Body of pancreas (tissue), 4 donors: ENCODE measurements at places on chromosomes 2 and 18. TPM values are rescaled to one million over a fixed set of nuclear protein-coding genes. Genes with fewer than 3 reads are reported as not detected.

DNA sequence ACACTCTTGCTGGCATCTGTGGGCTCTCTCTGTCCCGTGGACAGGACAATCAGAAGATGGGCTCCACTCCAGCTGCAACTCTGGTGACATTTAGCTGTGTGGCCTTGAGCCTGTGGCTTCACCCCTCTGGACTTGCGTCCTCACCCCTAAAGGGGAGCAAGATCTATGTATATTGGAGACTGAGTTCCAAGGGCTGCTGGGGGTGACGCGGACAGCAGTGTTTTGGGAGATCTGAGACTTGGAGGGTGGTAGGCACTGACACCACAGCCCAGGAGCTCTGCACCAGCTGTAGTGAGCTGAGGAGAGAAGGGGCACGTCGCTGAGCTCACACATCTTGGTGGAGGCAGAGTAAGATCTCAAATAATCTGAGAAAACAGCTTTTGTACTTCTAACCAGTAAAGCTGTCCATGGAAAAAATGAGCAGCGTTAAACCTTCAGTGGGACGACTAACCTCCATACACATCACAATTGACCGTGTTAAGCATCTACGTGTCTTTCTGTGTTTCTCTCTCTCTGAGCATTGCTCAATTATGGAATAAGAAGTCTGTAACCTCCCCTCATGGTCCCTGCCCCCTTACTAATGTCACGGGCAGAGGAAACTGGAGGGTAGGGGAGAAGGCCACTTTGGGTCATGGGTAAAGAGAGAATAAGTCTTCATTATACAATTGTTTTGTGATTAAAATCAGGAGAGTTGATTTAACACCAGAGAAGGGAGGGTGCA lies 85.8 kb downstream of the SH3RF3 start:
- no peaks in the 10 kb centered on the region for H3K36me3 ChIP-seq
- H3K4me1 ChIP-seq, result peaks cover 13% of the 10 kb centered on the region

The ZBTB7C gene
- 2.3 TPM for total RNA-seq

- H3K4me1 ChIP-seq, result no peaks in the 10 kb centered on the region
- H3K27ac ChIP-seq, result no peak overlapping the region
- H3K4me3 ChIP-seq, result no peak overlapping the region
- no peak for DNase-seq
- no peaks in the 10 kb centered on the region for H3K27me3 ChIP-seq
- H3K36me3 ChIP-seq, result no peaks in the 10 kb centered on the region
These were observed 81.8 kb downstream of the BABAM2 start for GRCh38 chr2:27972311-27972710.

The EHD3 gene
- 2.3 TPM for total RNA-seq

DNA sequence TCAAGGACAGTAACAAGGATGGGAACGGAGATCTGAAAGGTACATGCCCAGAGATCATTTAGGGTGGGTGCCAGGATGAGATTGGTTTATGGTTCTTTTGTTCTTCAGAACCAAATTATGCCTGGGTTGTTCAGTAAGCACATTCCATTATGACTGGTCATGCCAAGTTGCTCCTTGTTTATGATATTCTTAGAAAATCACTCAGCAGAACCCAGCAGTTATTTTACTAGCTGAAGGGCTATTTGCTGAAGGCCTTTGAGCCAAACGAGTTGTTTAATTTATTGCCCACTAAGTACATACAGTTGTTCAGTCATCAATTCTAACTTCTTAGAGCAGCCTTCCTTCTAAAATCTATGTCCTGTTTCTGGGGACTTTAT lies 635 bp downstream of the SLC3A1 start:
- H3K36me3 ChIP-seq, result no peaks in the 10 kb centered on the region
- H3K4me1 ChIP-seq, result no peaks in the 10 kb centered on the region
- H3K4me3 ChIP-seq, result no peak overlapping the region
- no peak for DNase-seq
- no peaks in the 10 kb centered on the region for H3K27me3 ChIP-seq

GRCh38 chr18:61239051-61239450 lies 94.2 kb upstream of the CDH20 start:
- no peaks in the 10 kb centered on the region for H3K27me3 ChIP-seq
- DNase-seq, result no peak
- H3K4me1 ChIP-seq, result no peaks in the 10 kb centered on the region
- H3K36me3 ChIP-seq, result no peaks in the 10 kb centered on the region
- no peak overlapping the region for H3K27ac ChIP-seq
- no peak overlapping the region for H3K4me3 ChIP-seq

DNA sequence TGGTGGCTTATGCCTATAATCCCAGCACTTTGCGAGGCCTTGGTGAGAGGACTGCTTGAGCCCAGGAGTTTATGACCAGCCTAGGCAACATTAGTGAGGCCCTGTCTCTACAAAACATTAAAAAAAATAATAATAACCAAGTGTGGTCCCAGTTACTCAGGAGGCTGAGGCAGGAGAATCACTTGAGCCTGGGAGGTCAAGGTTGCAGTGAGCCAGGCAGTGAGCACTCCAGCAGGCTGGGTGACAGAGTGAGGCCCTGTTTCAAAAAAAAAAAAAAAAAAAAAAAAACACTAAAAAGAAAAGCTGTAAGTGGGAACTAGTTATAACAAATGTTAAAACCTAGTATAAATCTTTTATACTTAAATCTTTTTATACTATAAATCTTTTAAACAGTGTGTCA lies 146.2 kb upstream of the ITGA4 start:
- H3K4me1 ChIP-seq, result no peaks in the 10 kb centered on the region
- H3K27ac ChIP-seq, result no peak overlapping the region
- no peak for DNase-seq

- no peak for DNase-seq
- H3K36me3 ChIP-seq, result no peaks in the 10 kb centered on the region
- no peaks in the 10 kb centered on the region for H3K4me1 ChIP-seq
- no peaks in the 10 kb centered on the region for H3K27me3 ChIP-seq
These were observed 38.5 kb upstream of the STPG4 start for GRCh38 chr2:47193607-47194006.

DNA sequence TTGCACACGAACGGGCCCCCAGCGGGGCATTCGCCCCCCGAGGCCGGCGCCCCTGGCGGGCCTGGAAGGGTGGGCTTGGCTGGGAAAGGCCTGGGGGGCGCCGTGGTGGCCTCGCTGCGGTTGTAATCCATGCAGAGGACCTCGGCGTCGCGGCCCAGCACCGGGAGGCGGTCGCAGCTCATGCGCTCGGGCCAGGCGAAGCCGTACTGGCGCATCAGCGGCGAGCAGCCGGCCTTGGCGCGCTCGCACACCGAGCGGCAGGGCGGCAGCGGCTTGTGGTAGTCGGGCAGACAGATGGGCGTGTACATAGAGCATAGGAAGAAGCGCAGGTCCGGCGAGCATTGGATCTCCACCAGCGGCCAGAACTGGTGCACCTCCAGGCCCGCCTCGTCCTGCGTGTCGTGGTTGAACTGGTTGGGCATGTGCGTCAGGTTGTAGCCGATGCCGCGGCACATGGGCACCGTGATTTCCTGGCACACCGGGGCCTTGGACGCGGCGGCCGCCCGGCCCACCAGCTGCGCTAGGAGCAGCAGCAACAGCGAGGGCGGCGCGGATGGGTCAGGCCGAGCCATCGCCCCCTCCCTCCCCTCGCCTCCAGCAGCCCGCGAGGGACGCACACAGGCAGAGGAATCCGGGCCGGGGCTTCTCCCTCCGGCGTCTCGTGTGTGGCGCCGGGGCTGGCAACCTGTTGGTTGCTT lies 1.4 kb downstream of the FZD5 start:
- H3K27ac ChIP-seq, result peak overlapping the region; percentile 95
- H3K27me3 ChIP-seq, result no peaks in the 10 kb centered on the region
- H3K4me1 ChIP-seq, result peaks cover 70% of the 10 kb centered on the region

The FSHR gene
- not detected for total RNA-seq

GRCh38 chr2:153818242-153818641 lies 53.5 kb upstream of the GALNT13 start:
- H3K36me3 ChIP-seq, result no peaks in the 10 kb centered on the region
- no peak overlapping the region for H3K27ac ChIP-seq
- no peak for DNase-seq
- no peaks in the 10 kb centered on the region for H3K27me3 ChIP-seq

- no peak overlapping the region for H3K27ac ChIP-seq
- no peaks in the 10 kb centered on the region for H3K27me3 ChIP-seq
- no peaks in the 10 kb centered on the region for H3K4me1 ChIP-seq
- H3K36me3 ChIP-seq, result no peaks in the 10 kb centered on the region
- no peak for DNase-seq
These were observed 11.6 kb upstream of the RBFA start for GRCh38 chr18:80022613-80023012.

GRCh38 chr2:109525836-109526235 lies 87.9 kb downstream of the SEPTIN10 start:
- no peak overlapping the region for H3K27ac ChIP-seq
- H3K4me3 ChIP-seq, result no peak overlapping the region
- H3K36me3 ChIP-seq, result no peaks in the 10 kb centered on the region
- DNase-seq, result no peak

The UCN gene
- not detected for total RNA-seq

The ARHGEF4 gene
- total RNA-seq, result 39.9 TPM

The REG1B gene
- total RNA-seq, result 4,279 TPM

- no peaks in the 10 kb centered on the region for H3K27me3 ChIP-seq
- no peaks in the 10 kb centered on the region for H3K4me1 ChIP-seq
- no peaks in the 10 kb centered on the region for H3K36me3 ChIP-seq
- H3K4me3 ChIP-seq, result no peak overlapping the region
- no peak overlapping the region for H3K27ac ChIP-seq
These were observed 130.6 kb upstream of the MC4R start for GRCh38 chr18:60503199-60503598.

The SERPINB4 gene
- not detected for total RNA-seq

DNA sequence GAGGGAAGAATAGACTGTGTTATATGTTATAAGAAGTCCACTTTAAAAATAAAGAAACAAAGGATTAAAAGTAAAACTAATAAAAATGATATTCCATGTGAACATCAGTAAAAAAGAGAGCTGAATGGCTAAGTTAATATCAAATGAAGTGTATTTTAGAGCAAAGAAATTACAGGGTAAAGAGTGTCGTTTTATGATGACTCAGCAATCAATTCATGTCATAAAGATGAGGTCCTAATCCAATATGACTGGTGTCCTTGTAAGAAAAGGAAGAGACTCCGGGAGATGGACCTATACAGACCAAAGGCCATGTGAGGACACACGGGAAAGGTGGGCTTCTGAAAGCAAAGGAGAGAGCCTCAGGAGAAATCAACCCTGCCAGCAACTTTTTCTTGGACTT lies 615.5 kb upstream of the KLHL29 start:
- DNase-seq, result no peak
- H3K4me1 ChIP-seq, result no peaks in the 10 kb centered on the region
- no peak overlapping the region for H3K27ac ChIP-seq
- H3K27me3 ChIP-seq, result no peaks in the 10 kb centered on the region

The STPG4 gene
- not detected for total RNA-seq

DNA sequence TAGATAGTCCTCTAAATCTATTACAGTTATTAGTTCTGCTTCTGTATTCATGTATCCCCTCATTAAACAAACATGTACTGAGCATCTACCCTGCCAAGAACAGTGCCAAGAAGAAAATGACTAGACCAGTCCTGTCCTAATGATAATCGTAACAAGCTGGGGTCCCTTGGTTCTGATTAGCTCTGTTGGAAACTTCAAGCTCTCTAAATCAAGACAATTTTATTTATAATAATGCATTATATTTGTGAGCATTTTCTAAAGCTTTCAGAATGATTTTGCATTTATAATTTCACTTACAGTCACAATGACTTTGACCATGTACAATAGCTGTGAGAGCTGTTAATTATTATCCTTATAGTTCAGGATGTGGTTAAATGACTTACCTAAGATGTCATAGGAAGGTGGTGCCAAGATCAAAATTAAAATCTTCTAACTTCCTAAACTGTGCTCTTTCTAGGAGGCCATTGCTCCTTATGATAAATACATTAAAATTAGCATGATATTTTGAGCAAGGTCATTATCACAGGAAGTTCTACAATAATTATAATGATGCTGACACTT lies 336.5 kb upstream of the SLC39A10 start:
- no peak overlapping the region for H3K27ac ChIP-seq
- H3K4me1 ChIP-seq, result no peaks in the 10 kb centered on the region
- H3K27me3 ChIP-seq, result no peaks in the 10 kb centered on the region
- no peaks in the 10 kb centered on the region for H3K36me3 ChIP-seq

The HOXD9 gene
- total RNA-seq, result 0.33 TPM

- DNase-seq, result no peak
- no peaks in the 10 kb centered on the region for H3K36me3 ChIP-seq
- H3K27me3 ChIP-seq, result no peaks in the 10 kb centered on the region
- no peaks in the 10 kb centered on the region for H3K4me1 ChIP-seq
These were observed 815.7 kb downstream of the ERBB4 start for GRCh38 chr2:211722928-211723327.

GRCh38 chr2:215693193-215693998 lies 257.5 kb upstream of the FN1 start:
- no peaks in the 10 kb centered on the region for H3K4me1 ChIP-seq
- H3K27ac ChIP-seq, result no peak overlapping the region
- H3K27me3 ChIP-seq, result no peaks in the 10 kb centered on the region
- no peak overlapping the region for H3K4me3 ChIP-seq

GRCh38 chr2:239025096-239025801 lies 177.4 kb downstream of the TWIST2 start:
- no peak overlapping the region for H3K4me3 ChIP-seq
- H3K36me3 ChIP-seq, result no peaks in the 10 kb centered on the region
- no peaks in the 10 kb centered on the region for H3K4me1 ChIP-seq
- H3K27ac ChIP-seq, result no peak overlapping the region
- H3K27me3 ChIP-seq, result no peaks in the 10 kb centered on the region
- DNase-seq, result no peak
